Amygdala (tissue), 56 donors: ENCODE measurements at places on chromosomes 12 and 14.

- no peak for DNase-seq
Measured at GRCh38 chr12:130703733-130704375, 12.2 kb downstream of the RIMBP2 start.

GRCh38 chr14:73242357-73242901, 5.1 kb downstream of the PAPLN start:
- peak; percentile 24 for DNase-seq

DNA sequence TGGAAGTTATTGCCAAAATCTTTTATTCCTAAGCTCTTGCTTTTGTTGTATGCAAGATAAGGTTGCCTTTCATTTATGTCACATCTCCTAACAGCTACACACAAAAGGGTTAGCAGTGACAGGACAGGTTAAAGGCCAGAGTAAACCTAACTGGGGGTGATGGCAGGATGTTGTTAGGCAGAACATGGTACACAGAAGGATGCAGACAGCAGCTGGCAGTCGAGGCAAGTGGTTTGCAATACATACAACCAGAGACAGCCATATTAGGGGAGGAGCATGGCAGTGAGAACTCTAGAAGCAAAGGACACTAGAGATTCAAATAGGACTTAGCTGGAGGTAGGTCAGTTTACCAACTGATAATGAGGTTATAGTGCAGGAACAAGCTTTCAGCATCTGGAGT, 2.7 kb upstream of the ABCD2 start:
- no peak for DNase-seq

GRCh38 chr14:29648045-29648444, 279.6 kb downstream of the PRKD1 start:
- DNase-seq, result no peak

- DNase-seq, result peak; percentile 21
Measured at GRCh38 chr12:98645572-98646067, 530 bp downstream of the APAF1 start.

GRCh38 chr12:112122823-112123690, 2.3 kb upstream of the TRAFD1 start:
- DNase-seq, result no peak

DNA sequence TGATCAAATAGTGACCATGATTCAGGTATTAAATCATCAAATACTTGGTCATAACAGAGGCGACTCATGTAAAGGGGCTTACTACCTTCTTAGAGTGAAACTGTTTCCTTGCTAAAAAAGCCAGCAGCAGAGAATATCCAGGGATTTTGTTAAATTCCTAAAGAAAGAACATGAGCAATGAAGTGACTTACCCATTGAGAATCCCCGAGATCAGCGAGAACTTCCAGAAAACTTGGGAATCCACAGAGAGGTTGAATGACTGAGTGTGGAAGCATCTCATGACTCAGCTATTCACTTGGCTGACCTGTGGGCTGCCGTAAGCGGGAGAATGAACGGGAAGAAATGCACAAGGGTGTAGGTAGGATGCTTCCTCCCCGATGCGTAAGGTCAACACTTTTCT, 85.3 kb upstream of the KCNA1 start:
- no peak for DNase-seq

GRCh38 chr12:112705037-112705632, 86.4 kb upstream of the RPH3A start:
- no peak for DNase-seq

DNA sequence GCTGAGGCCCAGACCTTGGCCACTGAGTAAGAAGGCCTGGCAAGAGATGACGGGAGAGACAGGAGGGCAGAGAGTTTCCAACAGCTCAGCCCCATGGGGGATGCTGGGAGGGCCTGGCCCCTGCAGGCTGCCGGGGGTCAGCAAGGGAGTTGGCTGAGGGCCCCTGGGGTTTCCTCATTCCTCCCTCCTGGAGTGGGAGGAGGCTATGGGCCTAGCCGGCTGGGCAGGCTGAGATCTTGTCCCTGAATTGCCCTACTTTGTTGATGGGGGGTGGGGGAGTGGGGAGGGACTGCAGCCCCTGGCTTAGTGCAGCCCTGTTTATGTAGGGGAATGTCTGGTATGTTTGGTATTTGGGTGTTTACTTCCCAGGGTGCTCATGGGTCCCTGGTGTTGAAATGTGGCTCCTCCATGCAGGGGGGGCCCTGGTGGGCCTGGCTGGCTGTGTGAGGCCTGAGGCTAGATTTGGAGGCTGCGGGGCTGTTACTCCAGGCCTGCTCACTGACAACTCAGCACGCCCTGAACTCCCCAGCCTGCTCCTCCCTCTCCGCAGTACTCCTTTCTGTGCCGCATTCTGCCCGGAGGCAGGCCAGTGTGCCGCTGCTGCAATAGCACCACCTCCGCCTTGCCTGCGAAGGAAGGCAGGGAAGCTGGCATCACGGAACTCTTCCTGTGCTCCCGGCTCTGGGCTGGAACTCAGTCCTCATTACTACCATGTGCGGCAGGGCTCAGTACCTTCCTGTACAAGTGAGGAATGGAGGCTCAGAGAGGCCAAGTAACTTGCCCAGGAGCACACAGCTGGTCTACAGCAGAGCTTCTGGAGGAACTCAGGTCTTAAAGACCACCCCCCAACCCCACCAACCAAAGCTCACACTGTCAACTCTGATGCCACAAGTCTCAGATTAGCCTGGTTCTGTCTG, 25.3 kb downstream of the JDP2 start:
- DNase-seq, result peak; percentile 30

DNA sequence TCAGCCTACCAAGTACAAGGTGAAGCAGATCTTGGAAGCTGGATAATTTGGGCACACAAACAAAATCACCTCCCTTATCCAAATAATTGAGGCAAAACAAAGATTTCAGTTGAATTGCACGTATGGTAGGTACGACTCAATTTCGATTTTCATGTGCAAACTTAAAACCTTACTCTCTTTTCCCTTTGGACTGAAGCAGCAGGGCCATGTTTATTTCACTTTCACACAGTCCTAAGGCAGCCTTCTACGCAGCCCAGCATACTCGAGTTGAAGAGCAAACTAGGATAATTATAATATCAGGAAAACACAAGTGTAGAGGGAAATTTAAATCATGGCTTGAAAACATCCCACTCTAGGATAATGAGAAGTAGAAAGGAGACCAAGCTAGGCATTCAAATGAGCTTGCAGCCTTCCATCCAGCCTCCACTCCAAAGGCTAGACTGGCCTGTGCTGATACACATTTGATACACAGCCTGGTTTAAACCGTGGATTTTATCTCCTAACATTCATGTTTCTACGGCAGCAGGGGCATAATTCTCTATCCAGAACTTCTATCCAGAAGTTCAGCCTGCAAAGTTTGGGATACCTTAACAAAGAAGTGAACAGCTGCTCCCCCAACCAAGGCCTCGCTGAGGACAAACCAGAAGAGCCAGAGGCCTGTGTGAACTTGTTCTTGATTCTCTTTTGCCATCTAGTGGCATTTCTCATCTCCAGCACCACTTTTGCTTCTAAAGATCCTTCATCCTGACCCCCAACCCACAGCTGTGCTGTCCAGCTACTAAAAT, 2.4 kb upstream of the RNASE7 start:
- DNase-seq, result peak; percentile 35
